ENCODE measurements at places on chromosomes 6 and 20.

GRCh38 chr6:116369964-116370759 lies 585 bp upstream of the DSE start:
- DNase-seq: no peak

- DNase-seq: no peak
Observed at GRCh38 chr6:164477101-164477500, 832.3 kb downstream of the C6orf118 start.

GRCh38 chr6:80029470-80029869 lies 25.0 kb downstream of the TTK start:
- DNase-seq: no peak

GRCh38 chr6:14543971-14544585 lies 426.5 kb downstream of the CD83 start:
- no peak for DNase-seq

DNA sequence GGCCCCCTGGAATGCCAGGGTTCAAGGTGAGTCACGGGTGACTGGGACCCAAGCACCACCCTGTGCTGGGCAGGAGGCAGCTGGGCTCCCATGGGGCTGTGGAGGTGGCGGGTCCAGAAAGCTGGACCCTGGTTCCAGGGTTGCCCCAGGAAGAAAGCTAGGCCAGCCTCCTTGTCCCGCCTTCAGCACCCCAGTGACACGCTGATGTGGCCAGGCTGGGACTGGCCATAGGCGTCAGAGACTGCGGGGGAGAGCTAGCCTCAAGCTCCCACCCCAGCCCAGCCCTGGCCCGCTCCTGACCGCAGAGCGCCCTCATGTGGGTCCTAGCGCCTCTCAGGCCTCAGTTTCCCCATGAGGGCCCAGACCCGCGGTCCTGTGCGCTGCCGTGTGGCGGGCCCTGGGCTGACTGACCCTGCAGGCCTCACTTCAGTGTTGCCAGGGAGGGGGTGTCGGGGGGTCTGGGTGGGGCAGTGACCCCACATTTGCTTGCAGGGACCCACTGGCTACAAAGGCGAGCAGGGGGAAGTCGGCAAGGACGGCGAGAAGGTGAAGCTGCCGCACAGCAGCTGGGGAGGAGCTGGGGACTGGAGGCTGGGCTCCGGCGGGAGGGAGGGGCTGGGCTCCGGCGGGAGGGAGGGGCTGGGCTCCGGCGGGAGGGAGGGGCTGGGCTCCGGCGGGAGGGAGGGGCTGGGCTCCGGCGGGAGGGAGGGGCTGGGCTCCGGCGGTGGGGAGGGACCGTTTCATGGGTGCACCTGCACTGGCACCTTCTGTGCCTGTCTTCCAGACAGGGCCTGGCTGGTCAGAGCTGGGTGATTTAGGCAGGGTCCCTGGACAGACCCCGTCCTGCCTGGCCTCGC lies 7.9 kb downstream of the COL9A3 start:
- DNase-seq: no peak

DNA sequence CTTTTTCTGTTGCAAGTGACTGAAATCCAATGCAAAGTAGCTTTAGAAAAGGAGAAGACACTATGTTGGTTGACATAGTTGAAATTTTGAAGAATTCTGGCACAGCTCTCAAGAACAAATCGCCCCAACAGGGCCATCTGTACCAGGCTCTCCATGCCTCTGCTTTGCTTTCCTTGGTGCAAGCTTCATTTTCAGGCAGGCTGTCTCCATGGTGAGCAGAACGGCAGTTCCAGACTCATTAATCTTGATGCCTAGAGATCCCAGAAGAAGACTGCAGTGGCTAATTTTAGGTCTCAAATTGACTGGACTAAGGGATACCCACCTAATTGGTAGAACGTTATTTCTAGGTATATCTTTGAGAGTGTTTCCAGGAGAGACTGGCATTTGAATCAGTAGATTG lies 950.7 kb upstream of the FLRT3 start:
- DNase-seq: no peak

- no peak for DNase-seq
Observed at GRCh38 chr6:36639171-36639808, 39.2 kb upstream of the CDKN1A start.

GRCh38 chr6:156949376-156949775 lies 172.2 kb downstream of the ARID1B start:
- no peak for DNase-seq

DNA sequence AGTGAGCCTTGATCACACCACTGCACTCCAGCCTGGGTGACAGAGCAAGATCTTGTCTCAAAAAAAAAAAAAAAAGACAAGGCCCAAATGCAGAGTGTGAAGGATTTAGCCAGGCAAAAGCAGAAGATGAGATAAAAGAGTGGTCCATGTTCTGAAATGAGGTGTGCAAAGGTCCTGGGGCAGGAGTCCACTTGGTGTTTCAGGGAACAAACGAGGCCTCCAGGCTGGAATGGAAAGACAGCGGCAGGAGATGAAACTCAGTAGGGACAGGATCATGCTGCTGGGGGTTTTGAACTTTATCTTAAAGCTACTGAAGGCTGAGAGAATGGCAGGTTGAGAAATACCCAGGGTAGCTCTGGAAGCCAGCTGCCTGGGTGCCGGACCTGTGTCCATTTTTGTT lies 178.2 kb downstream of the ZMYND8 start:
- no peak for DNase-seq

DNA sequence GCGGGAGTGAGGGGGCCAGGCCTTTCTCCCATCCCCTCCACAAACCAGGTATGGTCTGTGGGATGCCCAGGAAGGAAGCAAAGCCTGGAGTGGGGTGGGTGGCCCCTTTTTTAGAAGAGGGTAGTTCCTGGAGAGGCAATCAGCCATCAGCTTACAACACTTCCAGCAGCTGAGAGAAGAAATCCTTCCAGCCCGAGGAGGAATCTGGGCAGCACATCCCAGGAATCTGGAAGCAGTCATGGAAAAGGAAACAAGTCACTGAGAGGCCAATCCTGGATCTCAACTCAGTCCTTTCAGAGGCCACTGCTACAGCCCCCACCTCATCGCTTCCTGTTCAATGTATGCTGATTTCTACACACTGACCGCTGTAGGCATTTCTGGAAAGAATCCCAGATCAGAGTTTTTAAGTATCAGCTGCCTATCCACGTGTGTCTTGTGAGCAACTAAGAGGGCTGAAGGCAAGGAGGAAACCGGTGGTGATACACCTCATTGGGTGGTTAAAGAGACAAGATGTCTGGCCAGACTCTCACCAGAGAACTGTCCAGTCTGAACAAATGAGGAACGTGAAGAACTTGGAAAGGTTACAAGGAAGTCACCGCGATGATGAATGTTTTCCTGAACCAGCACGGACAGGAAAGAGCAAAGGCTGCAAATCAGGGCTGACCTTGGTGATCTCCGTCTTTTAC lies 92.9 kb upstream of the SHLD1 start:
- DNase-seq: peak; percentile 79

DNA sequence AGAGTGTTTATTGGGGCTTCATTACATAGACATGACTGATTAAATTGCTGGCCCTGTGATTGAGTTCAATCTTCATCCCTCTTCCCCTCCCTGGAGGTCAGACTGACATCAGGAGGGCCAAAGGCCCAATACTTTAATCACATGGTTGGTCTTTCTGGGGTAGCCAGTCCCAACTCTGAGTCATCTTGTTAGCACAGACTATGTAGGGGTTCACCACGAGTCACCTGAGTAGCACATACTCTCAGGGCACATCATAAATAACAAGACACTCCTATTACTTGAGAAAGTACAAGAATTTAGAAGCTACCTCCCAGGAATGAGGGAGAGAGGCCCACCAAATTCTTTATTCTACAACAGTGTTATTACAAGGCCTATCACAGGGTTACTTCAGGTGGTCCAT lies 11.3 kb downstream of the GINS1 start:
- DNase-seq: no peak

- no peak for DNase-seq
Observed at GRCh38 chr20:11210611-11211010, 536.8 kb upstream of the JAG1 start.

- DNase-seq: no peak
Observed at GRCh38 chr20:42027746-42028268, 409.6 kb upstream of the CHD6 start.

- peak; percentile 57 for DNase-seq
Observed at GRCh38 chr20:31835977-31836852, 9.2 kb downstream of the FOXS1 start.

DNA sequence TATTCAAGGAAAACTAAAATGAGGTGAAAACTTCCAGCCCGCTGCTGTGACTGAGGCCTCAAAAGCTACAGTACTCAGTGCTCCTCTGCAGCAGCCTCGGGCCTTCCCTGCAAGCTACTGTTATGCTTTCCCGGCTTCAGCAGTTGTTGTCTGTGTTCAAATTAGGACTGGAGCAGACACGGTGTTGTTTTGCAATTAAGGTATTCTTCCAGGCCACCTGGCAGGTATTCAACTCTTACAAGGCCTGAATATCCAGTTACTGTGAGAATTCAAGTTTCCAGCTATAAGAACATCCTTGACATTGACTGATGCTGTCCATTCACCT lies 10.7 kb downstream of the TXNDC5 start:
- no peak for DNase-seq

- no peak for DNase-seq
Observed at GRCh38 chr6:27592481-27593199, 119.7 kb upstream of the ZNF184 start.

DNA sequence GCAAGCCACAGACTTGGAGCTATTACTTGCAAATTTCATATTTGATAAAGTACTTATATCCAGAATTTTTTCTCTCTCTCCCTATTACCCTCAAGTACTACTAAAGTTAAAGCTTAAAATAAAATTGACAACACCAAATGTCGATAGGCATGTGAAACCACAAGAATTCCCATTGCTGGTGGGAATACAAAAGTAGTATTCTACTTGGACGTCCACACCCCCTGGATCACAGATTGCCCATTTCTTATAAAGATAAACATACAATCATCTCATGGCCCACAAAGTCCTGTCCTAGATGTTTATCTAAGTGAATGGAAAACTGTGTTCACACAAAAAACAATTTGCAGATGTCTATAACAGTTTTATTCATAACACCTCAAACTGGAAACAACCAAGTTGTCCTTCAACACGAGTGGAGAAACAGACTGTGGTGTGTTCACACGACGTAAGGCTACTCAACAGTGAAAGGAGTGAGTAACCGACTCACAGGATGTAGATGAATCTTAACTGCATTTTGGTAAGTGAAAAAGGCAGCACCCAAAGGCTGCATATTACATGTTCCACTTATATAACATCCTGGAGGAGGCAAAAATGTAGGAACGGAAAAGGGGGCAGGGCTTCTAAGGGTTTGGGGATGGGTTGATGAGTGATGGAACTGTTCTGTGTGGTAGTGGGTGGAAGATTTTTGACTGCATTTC lies 297.4 kb downstream of the THBS2 start:
- no peak for DNase-seq

GRCh38 chr20:58010186-58010585 lies 218.3 kb downstream of the ANKRD60 start:
- DNase-seq: no peak

GRCh38 chr6:1395506-1395905 lies 6.1 kb downstream of the FOXF2 start:
- no peak for DNase-seq

GRCh38 chr6:6993503-6994237 lies 114.1 kb upstream of the RREB1 start:
- DNase-seq: no peak

- no peak for DNase-seq
Observed at GRCh38 chr6:158023597-158023939, 41.9 kb downstream of the SYNJ2 start.

GRCh38 chr6:34288581-34288980 lies 39.8 kb upstream of the SMIM29 start:
- DNase-seq: no peak

DNA sequence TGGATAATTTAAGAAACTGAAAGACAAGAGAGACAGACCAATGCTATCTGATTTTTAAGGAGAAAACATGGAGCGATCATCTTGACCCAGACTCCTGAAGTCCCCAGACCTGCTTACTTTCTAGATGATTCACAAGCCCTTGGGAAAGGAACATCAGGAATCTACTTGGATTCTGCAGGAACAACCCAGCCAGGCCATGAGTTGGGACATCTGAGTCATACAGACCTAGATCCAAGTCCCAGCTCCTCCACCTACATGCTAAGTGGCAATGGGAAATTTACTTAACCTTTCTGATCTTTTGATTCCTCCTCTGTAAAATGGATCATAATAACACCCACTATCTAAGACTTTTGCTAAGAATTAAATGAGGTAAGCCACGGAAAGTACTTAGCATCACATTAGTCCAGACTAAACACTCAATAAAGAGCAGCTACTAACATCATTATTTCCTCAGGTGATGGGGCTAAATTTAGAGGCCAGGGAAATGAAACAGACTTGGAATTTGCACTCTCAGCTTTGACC lies 61.0 kb upstream of the MAFB start:
- DNase-seq: no peak

DNA sequence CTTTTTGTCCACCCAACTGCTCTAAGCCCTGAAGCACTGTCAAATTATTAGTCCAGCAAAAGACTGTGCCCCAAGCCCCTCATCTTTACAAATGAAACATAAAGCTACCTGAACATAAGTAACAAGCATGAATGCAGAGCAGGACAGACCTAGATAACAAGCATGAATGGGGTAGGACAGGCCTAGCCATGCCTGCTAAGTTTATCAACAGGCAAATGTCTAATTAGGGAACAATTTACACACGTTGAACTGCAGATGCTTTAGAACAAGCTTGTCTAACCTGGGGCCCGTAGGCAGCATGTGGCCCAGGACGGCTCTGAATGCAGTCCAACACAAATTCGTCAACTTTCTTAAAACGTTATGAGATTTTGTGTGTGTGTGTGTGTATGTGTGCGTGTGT lies 13.6 kb downstream of the FBXO30 start:
- no peak for DNase-seq

DNA sequence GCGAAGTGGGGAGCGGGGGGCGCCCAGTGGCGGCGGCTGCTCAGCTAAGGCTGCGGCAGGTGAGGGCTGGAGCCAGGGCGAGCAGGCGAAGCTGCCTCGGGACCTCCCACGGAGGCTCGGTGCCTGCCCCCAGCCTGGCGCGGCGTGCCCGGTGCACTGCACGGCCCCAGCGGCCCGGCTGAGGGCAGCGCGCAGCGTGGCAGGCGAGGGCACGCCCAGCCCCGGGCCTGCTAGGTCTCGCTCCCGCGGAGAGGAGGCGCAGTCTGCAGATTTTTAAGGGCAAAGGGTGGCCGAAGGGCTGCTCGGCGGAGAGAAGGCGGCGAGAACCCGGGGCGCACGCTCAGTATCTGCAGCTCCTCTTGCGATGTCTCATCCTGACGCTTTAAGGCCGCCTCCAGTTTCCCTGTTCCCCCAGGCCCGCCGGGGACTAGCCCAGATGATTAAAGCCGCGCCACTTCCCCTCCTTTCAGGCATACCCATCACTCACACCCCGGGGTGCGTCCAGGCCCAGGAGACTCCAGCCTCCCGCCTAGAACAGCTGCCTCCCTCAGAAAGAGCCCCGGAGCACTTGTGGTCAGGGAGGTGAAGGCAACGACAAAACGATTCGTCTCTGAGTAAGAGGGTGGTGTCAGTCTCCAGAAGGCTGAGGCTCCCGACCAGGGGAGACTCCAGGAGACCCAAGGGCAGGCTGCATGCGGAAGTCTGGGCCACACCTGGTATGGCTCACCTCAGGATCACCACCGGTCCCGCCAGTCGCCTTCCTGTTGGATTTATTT lies at the start of gene FERMT1:
Gene FERMT1, minus strand, starts transcription at position 158 of the 776 bp plus-strand sequence. CDS start 3,476 bp downstream, outside the sequence.
- DNase-seq: peak; percentile 24
